HL-60 (cell line): ENCODE measurements at places on chromosomes 11 and 22.
A peak's percentile ranks its signal among the peaks of the same experiment; 100 is the strongest.

GRCh38 chr11:90594658-90595057, 371.8 kb upstream of the CHORDC1 start:
- no peak for DNase-seq

DNA sequence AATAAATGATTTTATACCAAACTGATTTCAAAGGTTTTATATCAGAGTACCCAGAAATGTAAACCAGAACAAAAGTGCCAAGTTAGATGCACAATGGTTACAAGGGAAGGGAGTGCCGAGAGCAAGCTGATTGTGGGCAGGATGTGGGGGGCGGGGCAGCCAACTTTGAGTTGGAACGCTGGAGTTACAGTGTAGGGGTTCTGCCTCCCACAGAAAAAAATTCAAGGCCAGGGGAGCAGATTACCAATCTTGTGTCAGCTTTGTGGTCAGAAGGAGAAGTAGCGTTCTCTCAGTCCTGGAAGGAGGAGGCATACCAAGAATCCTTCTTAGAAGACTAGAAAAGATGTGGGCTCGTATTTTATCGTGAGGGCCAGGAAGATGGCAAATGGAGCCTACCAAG, 15.9 kb upstream of the POU2AF2 start:
- DNase-seq = peak; percentile 4

GRCh38 chr11:63911440-63911839, 5.5 kb downstream of the RCOR2 start:
- no peak for DNase-seq

GRCh38 chr11:119593346-119593745, 135.7 kb downstream of the NECTIN1 start:
- DNase-seq = no peak

- DNase-seq = peak; percentile 39
Measured at GRCh38 chr11:8263769-8264410, at the start of gene LMO1. Gene LMO1 (minus strand): TSS chr11:8263878. CDS start chr11:8263362, 516 bp downstream.

- no peak for DNase-seq
Measured at GRCh38 chr11:22761066-22761465, 68.5 kb downstream of the SVIP start.

DNA sequence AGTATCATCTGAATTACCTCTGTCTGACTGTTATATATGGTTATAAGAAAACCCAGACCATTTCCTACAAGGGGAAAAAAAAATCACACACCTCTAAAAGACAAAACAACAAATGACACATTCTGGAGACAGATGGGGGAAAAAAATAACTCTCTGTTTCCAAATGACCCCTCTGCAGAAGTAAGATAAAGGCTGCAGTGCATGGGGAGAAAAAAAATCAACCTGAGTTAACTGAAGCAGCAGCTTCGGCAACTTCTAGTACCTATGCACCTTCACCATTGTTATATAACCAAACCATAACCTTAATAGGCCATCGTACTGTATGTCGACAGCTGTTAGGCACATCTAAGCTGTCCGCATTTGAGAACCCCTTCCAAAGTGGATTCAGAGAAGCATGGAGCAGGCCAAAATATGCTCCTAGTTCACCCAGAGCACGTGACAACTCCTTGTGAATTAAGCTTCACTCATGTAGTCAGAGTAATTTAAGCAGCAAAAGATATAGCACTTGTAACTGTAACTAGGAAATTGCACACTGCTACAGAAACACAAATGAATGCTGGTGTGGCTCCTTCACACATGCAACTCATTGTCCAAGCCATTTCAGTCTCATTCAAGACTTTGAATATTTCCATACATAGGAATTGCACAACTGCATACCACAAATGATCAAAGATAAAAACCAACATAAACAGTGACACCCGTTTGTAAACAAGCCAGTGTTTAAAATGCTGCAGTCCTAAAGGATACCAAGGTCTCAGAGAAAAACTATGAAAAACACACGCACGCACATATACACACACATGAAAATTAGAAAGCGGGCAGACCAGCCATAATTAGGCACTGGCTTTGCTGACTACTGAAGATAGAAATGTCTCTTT, 2.7 kb downstream of the SIK3 start:
- DNase-seq = no peak

- no peak for DNase-seq
Measured at GRCh38 chr11:14378171-14378570, 19.2 kb upstream of the RRAS2 start.

GRCh38 chr11:117366248-117366647, 38.6 kb downstream of the CEP164 start:
- no peak for DNase-seq

DNA sequence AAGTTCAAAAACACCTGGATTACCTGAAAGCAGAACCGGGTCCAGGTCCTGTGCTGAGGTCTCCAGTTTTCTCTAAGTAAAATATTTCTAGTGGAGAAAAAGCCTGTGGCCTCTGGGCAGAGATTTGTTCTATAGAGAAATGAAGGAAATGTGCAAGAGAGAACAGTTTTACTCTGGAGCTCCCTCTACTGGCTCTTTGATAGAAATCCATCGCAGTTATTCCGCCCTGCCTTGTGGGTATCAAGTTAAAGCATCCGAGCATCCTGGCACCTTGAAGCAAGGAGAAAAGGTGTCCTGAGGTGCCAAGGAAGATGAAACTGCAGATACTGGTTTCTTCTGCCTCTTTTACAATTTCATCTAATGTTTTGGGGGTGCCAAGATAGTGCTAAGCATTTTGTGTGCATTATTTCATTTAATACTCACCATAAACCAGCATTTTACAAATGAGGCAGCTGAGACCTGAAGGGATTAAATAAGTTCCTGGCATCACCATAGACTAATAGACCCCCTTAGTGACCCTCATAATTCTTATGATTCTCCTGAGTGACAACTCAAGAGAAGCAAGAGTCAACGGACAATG, 113.1 kb upstream of the HSD17B12 start:
- peak; percentile 23 for DNase-seq

- DNase-seq = no peak
Measured at GRCh38 chr11:112019066-112019465, 6.1 kb upstream of the DLAT start.

- no peak for DNase-seq
Measured at GRCh38 chr11:22349491-22349890, 11.3 kb downstream of the SLC17A6 start.

GRCh38 chr11:69563946-69564775, 76.8 kb upstream of the CCND1 start:
- no peak for DNase-seq

DNA sequence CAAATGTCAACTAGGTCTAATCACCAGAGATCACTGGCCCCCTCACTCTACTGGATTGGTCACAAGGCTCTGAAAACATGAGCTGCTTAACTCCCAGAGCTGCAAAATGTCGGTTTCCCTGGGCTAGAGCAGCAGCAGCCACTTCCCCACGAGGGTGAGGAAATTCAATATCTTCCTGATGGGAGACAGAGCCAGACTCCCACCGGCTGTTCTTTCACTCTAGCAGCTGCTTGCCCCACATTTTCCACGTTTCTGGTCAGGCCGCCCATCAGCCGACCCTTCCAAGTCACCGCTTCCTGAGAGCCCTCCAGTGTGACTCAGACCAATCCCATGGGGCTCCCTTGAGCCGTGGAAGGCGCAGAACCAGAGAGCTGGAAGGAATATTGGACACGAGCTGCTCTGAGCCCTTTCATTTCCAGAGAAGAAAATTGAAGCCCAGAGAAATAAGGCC, 227.0 kb downstream of the ADAMTS15 start:
- DNase-seq = no peak

GRCh38 chr22:44179989-44180705, 578 bp upstream of the PARVG start:
- DNase-seq = peak; percentile 60

DNA sequence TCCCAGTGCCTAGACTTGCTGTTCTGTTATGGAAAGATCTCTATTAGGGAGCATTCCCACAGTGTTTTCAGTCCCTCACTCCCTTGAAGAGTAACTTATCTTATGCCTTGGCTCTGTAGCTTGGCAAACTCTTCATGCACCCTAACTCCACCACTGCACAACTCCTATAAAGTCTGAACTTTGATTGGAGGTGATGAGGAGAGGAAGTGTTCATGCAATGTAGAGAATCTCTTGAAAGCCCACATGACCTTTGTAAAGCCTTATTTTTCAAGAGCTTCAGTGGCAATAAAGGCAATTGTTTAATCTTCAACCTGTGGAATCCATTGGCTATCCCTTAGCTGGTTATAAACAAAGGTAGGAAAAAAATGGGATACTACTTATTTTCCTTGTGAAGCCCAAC, 176.2 kb downstream of the ETS1 start:
- DNase-seq = no peak

- DNase-seq = no peak
Measured at GRCh38 chr11:32838505-32839274, 9.0 kb downstream of the PRRG4 start.

- no peak for DNase-seq
Measured at GRCh38 chr11:101620026-101620425, 36.2 kb upstream of the TRPC6 start.

GRCh38 chr22:34105461-34106062, 185.3 kb upstream of the LARGE1 start:
- peak; percentile 20 for DNase-seq

GRCh38 chr11:123187665-123188507, 7.2 kb downstream of the CLMP start:
- DNase-seq = no peak

DNA sequence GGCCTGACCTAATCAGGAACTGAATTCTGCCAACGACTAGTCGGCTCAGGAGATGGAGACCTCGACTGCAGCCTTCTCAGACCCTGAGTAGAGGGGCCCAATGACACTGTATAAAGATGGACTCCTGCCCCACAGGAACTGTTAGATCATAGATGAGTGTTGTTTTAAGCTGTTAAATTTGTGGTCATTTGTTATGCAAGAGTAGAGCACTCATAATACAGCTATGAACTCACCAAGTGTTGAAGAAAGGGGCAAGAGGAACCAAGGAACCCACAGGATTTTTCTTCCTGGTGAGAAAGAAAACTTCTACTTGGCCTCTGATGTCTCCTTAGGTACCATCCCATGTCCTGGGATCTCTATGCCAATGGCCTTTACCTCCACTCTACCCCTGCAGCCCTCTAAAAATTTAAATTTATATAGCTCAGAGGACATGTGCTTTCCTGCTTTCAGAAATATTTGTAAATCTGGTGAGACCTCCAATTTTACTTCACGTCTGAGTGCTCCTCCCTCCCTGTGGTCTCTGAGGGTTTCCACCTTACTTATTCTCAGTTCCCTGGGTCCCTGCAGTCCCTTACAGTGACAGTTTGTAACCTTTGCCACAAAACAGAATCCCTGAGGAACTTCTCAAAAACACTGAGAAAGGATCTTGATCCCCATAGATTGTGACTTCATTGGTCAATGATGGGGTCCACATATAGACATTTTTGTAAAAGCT, 256.3 kb upstream of the ARHGAP20 start:
- DNase-seq = peak; percentile 36

- no peak for DNase-seq
Measured at GRCh38 chr11:127815331-127815730, 772.0 kb downstream of the ETS1 start.

- DNase-seq = no peak
Measured at GRCh38 chr11:22508665-22509064, 117.0 kb downstream of the FANCF start.

GRCh38 chr22:30054764-30055069, 25.5 kb upstream of the HORMAD2 start:
- no peak for DNase-seq

DNA sequence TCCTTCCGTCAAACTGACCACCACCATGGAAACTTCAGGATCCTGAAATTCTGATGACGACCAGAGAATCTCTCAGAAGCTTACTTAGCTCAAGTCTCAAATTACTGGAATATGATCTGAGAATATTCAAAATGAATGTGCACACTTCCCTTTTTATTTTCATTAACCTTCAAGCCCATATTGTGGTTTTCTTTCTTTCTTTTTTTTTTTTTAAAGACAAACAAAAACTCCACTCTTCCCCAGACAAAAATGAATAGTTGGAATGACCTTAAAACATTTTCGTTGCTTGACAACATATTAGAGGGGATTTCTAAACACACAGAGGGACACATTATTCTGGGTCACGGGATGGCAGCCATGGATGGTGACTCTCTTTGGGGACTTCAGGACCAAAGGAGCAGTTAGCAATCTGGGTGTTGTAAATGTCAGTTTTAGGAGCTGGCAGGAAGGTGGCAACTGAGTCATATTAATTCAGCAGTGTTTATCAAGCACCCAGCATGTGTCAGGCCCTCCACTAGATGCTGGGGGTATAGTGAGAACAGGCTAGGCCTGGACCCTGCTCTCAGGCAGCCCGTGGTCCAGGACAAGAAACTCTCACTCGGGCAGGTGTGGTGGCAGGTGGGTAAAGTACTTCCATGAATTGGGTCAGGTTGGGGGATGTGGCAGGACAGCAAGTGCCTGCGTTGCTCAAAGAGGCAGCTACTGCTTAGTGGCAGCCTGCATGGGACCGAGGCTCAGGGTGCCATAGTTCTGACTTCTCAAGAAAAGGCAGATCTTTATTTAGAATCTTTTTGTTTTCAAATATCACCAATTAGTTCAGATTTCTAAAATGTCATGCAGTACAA, 126.1 kb downstream of the HIPK3 start:
- DNase-seq = no peak

DNA sequence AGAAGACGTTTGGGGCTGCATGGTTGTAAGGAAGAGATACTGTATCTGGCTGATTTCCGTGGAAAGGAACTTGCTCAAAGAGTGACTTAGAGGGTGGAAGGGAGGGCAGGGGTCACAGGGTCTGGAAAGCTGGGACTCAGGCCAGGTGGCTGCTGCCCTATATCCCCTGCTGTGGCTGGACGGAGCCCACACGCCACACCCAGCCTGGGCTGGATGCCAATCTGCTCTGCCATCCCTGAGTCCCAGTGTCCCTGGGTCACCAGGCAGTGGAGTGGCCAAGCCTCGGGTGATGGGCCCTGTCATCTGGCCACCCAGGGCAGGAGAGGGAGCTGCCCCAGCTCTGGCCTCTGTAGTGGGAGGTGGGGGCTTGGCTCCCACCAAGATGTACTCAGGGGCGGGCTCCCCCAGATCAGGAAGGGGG, 26.5 kb upstream of the KRTAP5-7 start:
- DNase-seq = no peak

DNA sequence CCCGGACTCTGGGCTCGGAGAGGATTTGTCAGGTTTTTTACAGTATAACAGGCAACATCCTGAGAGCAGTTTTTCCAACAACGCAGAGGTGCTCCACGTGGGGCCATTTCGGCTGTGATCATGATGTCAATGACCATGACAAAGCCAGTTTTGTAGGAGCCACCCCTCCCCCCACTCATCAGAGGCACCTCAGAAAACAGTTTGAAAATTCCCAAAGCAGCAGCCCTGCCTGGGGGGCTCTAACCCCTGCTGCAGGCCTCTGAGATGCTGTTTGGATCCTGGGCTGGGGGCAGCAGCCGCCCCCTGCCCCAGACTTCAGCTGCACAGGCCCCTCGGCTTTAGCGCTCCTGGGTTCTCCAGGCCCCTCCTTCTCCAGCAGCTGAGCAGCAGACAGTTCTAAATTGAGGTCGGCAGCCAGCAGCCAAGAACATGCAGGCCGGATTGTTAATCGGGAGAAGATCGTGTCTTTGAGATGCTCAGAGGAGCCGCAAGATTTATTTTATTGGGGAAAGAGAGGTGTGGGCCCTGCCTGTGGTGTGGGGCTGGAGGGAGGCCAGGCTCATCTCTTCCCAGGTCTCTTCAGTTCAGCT, 19.4 kb downstream of the NFAM1 start:
- DNase-seq = no peak

- no peak for DNase-seq
Measured at GRCh38 chr11:32326522-32326921, 108.8 kb downstream of the WT1 start.

GRCh38 chr11:47426062-47426956, at the start of gene PSMC3:
Gene PSMC3 (minus strand): TSS chr11:47426439. CDS start chr11:47426279, 160 bp downstream.
- peak; percentile 97 for DNase-seq

- DNase-seq = no peak
Measured at GRCh38 chr22:34490886-34491285, 570.6 kb upstream of the LARGE1 start.

- no peak for DNase-seq
Measured at GRCh38 chr11:103880968-103881367, 155.5 kb upstream of the DDI1 start.
